Cardiac septum (tissue), 1 donor: ENCODE measurements at places on chromosomes 1 and 21. TPM values are rescaled to one million over a fixed set of nuclear protein-coding genes. Genes with fewer than 3 reads are reported as not detected.
A peak's percentile ranks its signal among the peaks of the same experiment; 100 is the strongest.

DNA sequence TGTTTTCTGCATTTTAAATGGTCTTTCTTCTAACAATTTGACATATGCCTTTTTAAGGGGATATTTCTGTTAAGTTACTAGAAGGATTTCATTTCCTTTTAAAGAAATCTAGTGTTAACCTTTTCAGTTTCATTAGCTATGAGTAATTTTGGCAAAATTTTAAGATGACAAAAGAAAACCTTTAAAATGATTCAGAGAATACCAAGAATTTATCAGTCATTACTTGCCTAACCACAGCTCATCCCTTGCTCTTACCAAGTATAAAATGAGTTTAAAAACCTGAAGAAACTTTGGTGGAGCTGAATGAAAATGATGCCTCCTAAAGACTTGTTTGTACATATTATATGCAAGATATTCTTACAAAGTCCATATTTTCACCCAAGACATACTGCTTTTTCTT lies 101.7 kb downstream of the NEK7 start:
- no peak for DNase-seq

GRCh38 chr1:59332983-59333382 lies 36.1 kb downstream of the FGGY start:
- DNase-seq: no peak

- no peak for DNase-seq
Measured at GRCh38 chr1:164950541-164950986, 391.6 kb downstream of the PBX1 start.

- no peak for DNase-seq
Measured at GRCh38 chr1:165856606-165857005, 29.2 kb downstream of the UCK2 start.

- DNase-seq: no peak
Measured at GRCh38 chr21:37257511-37257966, 9.6 kb downstream of the VPS26C start.

DNA sequence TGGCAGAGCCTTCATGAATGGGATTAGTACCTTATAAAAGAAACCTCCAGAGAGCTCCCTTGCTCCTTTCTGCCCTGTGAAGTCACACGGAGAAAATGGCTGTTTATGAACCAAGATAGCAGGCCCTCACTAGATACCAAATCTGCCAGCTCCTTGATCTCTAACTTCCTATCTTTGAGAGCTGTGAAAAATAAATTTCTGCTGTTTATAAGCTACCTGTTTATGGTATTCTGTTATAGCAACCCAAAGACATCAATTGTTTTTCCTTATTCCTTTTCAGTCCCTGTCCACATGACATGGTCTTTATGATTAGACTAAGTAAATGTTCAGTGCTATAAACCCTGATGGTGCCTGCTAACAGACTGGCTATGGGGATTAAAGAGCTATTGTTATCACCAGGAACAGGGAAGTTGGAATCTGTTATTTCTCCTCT lies 9.7 kb upstream of the STIL start:
- no peak for DNase-seq

- DNase-seq: no peak
Measured at GRCh38 chr1:244234009-244234643, 183.0 kb downstream of the ZBTB18 start.

- no peak for DNase-seq
Measured at GRCh38 chr21:35390013-35390776, 341.1 kb upstream of the RUNX1 start.

DNA sequence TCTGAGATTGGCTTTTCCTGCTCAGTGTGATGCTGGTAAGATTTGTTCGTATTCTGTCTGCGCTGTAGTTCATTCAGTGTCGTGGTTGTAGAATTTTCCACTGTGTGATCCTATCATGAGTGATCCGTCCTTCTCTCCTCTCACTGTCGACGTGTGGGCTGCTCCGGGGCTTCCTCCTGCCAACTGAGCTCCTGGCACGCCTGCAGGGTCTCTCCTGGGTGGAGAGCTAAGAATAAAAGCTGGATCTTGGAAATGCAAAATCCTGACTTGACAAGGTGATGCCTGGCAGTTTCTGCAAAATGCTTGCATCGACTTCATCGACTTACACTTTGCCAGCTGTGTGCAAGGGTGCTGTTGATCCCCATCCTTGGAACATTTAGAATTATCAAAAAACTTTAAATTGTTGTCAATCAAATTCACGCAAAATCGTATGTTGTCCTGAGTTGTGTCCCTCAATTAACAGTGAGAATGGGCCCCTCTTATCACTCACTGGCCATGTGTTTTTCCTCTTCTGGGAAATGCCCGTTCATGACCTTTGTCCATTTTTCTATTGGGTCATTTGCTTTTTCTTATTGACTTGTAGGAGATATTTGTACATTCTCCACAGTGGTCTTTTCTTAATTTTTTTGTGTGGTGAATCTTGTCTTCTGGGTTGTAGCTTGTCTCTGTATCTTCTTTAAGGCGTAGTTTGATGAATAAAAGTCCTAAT lies 125.5 kb downstream of the CRYAA start:
- no peak for DNase-seq

DNA sequence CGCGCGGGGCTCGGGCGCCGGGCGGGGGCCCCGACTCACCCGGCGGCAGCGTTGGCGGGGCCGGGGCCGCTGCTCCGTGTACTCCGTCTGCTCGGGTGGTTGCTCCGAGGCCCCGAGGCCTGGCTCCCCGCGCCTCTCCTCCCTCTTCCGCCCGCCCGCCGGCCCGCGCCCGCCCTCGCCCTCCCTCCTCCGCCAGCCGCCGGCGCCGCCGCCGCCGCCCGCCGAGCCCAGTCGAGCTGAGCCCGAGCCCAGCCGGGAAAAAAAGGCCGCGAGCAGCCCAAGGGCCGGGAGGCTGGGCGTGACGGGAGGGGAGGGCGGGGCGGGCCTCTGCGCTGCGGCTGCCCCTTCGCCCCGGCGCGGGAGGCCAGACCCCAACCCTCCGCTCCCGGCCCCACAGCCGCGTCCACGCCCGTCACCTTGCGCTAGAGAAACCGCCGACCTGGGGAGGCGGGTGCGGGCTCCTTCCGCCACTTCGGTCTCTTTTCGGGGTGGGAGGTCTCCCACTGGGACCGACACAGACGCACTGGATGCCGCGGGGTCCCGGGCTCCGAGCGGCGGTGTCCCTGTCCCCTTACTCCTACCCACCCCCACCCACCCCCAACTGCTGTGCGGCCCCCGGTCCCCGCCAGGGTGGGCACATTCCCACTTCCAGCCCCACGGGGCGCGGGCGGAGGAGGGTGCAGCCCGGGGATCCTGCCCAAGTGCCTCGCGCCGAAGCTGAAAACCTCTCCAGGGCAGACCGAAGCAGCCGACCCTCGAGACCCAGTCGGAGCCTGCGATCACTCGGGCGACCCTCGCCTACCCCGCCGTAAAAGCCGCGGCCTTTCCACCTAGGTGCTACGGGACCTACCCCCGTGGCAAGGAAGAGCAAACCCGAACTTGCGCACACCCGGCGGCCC lies at the start of gene CERS2:
Gene CERS2, minus strand, starts transcription at position 256 of the 899 bp plus-strand sequence. CDS start 5,745 bp downstream, outside the sequence.
- DNase-seq: peak; percentile 92

DNA sequence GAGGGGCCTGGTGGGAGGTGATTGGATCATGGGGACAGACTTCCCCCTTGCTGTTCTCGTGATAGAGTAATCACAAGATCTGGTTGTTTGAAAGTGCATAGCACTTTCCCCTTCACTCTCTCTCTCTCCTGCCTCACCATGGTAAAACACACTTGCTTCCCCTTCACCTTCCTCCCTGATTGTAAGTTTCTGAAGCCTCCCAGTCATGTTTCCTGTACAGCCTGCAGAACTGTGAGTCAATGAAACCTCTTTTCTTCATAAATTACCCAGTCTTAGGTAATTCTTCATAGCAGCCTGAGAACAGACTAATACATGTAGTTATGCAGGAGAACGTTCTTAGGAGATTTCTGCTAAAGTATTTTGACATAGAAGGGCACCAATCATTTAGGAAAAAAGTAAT lies 59.9 kb upstream of the FBXO28 start:
- DNase-seq: no peak

- DNase-seq: no peak
Measured at GRCh38 chr21:35537604-35538003, 488.5 kb upstream of the RUNX1 start.

DNA sequence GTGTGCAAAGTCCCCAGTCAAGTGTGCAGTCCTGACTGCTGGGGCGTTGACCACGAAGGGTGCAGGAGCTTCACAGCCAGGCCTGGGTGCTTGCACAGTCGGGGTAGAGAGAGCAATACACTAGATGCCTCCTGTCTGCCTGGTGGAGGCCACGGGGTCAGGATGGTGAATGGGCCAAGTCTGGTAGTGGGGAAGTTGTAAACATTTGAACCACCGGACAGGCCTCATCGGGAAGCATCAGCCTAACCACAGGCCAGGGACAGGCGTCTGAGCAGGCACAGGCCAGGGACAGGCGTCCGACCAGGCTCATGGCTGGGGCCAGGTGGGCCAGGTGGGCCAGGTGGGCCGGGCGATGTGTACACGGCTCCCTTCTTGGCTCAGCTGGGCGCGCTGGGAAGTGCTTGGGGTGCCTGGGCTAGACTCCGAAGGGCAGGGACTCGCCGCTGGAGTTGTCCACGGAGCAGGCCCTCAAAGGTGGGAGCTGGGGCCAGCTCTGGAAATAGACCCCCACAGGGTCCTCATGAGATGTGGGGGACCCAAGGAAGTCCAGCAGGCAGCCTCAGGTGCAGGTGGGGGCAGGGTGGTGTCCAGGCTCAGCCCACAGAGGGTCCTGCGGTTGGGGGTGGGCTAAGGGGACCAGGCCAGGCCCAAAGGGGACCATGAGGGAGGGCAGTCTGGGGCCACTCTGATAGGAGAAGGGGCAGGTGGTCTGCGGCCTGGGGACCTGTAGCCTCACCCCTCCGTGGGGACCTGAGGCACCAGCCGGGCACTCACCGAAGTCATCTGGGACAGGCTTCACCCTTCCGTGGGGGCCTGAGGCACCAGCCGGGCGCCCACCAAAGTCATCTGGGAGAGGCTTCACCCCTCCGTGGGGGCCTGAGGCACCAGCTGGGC lies 15.0 kb downstream of the COL6A1 start:
- DNase-seq: peak; percentile 76

DNA sequence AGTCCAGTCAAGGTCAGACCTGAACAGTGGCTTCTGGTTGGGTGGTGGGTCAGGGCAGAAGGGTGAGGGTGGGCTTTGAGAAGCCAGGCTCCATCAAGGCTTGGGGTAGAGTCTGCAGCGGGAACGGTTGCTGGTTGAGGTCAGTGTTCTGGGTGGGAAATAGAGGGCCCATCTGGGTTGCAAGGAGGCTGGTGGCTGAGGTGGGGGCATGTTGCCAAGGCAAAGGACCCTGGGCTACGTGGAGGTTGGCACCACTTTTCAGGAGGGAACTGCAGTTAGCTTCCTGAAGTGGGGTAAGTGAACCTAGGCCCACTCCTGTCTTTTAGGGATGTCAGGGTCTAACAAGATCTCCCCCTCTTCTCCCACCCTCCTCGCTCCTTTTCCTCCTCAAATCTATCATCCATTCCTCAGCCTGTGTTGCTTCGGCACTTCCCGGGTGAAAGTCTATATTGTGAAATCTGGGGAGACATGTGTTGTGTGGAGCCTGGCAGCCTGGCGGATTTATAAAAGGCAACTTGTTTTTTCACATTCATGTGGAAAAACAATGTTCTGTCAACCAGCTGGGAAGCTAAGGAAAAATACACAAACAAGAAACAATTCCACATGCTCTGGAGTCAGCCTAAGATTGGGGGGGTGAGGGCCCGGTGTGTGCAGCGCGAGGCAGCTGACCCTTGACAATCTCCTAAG lies 1.5 kb downstream of the IL22RA1 start:
- DNase-seq: peak; percentile 17

DNA sequence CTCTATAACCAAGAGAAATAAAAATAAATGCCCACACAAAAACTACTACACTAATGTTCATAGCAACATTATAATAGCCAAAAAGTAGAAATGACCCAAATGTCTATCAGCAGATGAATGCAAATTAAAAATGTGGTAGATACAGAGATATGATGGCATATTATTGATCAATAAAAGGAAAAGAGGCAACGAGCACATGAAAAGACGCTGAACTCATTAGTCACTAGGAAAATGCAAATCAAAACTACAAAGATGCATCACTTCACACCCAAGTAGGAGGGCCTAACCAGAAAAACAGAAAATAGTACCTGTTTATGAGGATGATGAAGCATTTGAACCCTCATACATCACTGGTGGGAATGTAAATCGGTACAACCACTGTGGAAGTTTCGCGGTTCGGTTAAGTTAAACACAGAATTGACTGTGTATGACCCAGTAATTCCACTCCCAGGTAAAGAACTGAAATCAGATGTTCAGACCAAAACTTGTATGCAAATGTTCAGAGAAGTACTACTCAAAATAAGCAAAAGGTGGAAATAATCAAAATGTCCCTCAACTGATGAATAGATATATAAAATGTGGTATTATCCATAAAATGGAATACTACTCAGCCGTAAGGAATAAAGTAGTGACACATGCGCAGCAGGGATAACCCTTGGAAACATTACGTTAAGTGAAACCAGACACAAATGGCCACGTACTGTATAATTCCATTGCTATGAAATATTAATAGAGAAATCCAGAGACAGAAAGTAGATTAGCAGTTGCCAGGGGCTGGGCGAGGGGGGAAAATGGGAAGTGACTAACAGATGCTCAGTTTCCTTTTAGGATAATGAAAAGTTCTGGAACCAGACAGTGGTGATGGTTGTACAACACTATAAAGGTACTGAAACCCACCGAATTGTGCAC lies 3.1 kb downstream of the USP48 start:
- no peak for DNase-seq

GRCh38 chr1:213425376-213426030 lies 374.5 kb downstream of the RPS6KC1 start:
- no peak for DNase-seq

DNA sequence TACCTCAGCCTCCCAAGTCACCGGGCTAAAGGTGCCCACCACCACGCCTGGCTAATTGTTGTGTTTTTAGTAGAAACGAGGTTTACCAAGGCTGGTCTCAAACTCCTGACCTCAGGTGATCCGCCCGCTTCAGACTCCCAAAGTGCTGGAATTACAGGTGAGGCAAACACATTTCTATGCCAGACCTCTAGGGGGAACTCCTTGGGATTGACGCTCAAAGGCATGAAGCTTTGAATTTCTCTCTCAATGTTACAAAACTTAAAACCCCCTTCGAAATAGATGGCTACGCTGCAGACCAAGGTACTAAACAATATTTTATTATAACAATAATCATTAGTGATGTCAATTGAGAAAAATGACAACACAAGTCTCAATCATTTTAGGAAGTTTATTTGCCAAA lies 330.0 kb downstream of the SETD4 start:
- DNase-seq: no peak

GRCh38 chr1:159829273-159829634 lies 2.6 kb downstream of the SLAMF8 start:
- no peak for DNase-seq

The CYP4A11 gene
- total RNA-seq: not detected

The FBXO2 gene
- 2.9 TPM for total RNA-seq

The PLPPR4 gene
- total RNA-seq: 1.0 TPM

The NHLH1 gene
- total RNA-seq: not detected

The TMPRSS15 gene
- total RNA-seq: not detected

The FAM151A gene
- 0.22 TPM for total RNA-seq

The AADACL4 gene
- not detected for total RNA-seq
